Gastroesophageal sphincter (tissue), 4 donors: ENCODE measurements at places on chromosomes 13 and 19.
A peak's percentile ranks its signal among the peaks of the same experiment; 100 is the strongest.

- no peak for ATAC-seq
Observed at GRCh38 chr19:12272980-12273901, 21.4 kb downstream of the ZNF44 start.

DNA sequence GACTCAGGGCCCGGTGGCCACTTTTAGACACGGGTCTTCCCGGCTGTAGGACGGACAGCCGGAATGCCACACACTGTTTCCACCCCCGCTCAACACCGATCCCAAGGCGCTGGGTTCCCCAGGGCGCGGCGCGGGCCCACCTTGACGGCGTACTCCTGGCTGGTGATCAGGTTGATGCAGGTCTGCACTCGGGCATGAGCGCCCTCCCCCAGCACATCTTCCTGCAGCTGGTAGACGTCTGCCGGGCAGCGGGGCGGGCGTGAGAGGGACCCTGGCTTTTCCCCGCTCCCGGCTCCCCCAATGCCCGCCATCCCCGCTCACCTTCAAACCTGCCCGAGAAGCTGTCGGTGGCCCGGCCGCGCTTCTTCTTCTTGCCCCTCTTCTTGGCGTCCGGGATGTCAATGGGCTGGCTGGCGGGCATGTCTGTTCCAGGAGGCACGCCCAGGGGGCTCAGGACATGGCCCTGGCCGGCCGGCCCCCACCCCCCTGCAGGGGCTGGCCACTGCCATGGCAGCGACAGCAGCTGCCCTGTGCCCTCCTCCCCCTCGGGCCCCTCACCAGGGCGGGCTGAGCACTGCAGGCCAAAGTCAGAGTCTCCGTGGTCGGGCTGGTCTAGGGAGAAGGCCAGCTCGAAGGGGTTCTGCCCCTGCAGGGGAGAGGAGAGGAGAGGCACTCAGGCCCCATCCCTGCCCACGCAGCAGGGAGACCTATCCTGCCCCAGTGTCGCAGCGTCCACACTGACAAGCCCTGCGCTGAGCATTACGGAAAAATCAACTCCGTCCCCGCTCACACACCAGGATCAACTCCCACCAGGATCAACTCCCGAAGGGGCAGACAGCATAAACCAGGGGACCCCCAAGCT lies 4.8 kb downstream of the MKNK2 start:
- no peak for ATAC-seq

- no peak for ATAC-seq
Observed at GRCh38 chr13:113839536-113840204, 24.2 kb downstream of the GAS6 start.

GRCh38 chr13:23380534-23380933 lies 53.0 kb downstream of the SACS start:
- ATAC-seq, result no peak

- no peak for ATAC-seq
Observed at GRCh38 chr13:87172166-87172835, 498.9 kb upstream of the SLITRK5 start.

DNA sequence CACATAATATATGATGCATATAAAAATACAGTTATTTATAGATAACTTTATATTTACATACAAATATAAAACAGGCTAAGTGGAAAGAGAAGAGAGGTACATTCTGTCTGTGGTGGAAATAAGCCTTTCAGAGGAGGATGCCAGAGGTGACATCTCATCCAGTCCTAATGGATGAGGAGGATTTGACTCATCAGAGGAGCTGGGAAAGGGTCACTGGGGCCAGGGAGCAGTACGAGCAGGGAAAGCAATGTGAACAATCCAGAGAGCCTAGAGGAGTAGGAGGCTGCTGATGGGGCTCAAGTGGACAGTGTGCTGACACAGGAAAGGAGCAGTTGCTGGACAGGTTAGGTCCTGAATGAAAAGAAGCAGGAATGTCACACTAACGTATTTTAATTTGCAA lies 18.6 kb downstream of the NALCN start:
- no peak for ATAC-seq

DNA sequence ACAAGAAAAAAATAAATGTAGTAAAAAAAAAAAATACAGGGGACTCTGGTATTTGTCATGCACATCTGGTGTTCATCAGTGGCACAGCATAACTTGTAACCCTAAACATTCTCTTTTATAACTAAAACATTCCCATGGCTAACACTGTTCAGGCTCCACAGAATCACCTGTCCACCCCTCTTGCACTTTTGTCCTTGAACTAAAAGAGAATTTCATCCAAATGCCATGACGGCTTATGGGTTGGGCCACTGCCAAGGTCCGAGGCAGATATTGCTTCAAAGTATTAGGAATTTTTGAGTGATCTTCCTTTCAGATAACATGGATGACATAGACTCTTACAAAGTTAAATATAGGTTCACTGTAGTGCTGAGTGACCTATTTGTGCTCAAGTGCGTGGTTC lies 25.7 kb upstream of the SERP2 start:
- ATAC-seq, result no peak

GRCh38 chr19:18445262-18445948 lies 7.5 kb upstream of the ISYNA1 start:
- no peak for ATAC-seq

- no peak for ATAC-seq
Observed at GRCh38 chr13:51237887-51238286, 15.7 kb downstream of the FAM124A start.

GRCh38 chr19:40692212-40692551 lies 1.7 kb upstream of the NUMBL start:
- ATAC-seq, result no peak

GRCh38 chr13:113157929-113158747 lies at the start of gene PROZ:
TSS of gene PROZ (plus strand) at chr13:113158648. CDS start at chr13:113158661, 13 bp downstream.
- no peak for ATAC-seq

DNA sequence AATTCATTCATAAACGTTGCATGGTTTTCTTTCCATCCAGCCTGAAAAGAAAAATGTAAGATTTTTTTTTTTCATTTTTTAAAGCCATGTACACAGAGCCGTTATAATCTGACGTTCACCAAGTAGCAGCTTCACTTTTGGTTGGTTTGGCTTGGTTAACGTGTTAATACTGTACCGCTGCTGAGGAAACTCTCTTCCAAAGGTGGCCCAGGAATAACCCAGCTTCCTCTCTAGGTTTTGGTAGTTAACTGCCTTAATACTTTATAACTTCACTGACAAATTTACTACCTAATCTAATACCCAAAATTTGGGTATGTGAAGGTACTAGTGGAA lies 1.7 kb downstream of the INTS6 start:
- no peak for ATAC-seq

DNA sequence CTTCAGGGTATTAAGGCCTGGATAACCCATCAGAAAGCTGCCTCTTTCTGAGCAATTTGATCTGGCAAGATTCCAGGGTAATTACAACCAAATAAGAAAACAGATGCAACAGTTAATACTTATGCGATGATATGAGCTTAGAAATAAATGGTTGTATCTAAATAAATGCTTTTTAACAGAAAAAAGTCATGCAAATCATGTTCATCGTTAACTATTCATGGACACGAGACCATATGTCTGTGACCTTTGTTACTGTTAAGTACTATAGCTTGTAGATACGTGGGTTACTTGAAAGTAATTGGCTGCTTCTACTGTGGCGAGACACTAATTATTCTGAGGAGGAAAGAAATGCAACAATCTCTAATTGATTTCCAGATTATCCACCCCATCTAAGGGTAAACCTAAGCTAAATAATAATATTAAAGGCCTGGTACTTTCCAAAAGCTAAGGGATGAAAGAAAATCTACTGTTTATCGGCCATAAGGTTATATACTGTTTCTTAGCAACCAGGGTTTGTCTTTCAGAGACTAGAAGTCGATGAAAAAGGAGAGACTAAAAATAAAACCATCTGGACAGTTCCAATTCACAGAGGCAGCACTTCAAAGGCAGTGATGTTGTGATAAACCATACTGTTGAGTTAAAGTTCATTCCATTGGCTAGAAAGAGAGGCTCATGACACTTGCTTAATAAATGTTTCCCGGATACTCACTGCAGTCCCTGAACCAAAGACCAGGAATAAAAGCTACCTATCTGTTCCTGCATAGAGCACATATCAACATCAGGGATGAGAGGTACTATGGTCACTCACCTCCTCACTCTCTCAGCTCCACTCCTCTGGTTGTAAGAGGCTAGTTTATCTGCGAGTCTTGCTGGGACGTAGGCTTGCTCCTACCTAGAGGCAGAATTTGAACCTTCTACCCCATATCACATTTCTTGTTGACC lies 1.5 kb downstream of the EPSTI1 start:
- ATAC-seq, result no peak

- peak; percentile 50 for ATAC-seq
Observed at GRCh38 chr19:42095814-42096230, 19.9 kb downstream of the ZNF574 start.

DNA sequence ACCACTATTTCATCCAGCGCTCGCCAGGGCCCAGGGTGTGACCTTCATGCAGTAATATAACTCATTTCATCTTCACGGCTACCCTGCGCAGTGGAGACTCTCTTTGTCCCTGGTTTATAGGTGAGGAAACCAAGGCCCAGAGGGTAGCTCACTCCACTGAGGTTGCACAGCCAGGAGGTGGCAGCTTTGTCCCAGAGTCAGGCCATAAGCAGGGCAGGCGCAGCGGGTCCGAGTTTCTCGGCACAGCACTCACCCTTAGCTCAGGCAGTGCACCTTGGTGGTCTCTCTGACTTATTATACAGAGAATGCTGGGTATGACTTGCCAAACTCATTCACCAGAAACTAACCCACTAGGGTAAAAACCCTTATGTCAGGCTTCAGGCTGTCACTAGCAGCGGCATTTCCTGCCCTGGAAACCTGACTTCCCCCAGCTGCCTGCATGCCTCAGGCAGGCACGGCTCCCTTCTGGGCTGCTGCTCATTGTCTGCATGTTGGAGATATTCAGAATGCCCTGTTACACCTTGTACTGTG lies 24.5 kb downstream of the PPP5C start:
- no peak for ATAC-seq

- ATAC-seq, result no peak
Observed at GRCh38 chr19:51094696-51095279, 12.1 kb upstream of the KLK14 start.

DNA sequence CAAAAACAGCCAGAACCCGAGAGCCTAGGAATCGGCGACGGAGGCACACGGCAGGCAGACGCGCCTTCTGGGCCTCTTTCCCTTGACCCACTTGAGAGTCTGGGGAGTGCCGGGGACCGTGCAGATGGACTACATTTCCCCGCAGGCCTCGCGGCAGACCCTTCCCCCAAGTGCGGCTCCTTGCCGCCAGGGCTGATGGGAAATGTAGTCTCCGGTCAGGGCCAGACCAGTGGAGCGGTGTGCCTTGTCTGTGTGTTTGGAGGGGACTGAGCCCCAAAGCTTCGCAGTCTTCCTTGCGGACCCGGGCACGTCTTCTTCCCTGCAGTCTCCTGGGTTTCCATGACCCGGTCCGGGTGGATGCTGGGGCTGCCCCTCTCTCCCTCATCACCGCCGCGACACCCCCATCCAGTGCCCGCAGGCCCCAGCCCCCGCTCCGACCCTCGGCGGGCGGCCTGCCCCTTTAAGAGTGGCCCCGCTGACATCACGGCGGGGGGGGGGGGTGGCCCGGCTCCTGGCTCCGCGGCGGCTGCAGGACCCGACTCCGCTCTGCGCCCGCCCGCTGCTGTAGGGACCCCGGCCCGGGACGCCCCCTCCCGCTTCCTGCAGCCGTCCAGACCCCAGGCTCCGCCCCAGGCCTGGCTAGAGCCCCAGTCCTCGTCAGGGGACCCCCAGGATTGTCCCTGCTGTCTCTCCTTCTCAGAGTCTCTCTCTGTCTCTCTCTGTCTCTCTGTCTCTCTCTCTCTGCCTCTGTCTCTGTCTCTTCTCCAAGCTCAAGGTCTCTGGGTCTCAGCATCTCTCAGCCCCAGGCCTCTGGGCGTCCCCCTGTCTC lies 758 bp upstream of the CACNG7 start:
- ATAC-seq, result peak; percentile 32

DNA sequence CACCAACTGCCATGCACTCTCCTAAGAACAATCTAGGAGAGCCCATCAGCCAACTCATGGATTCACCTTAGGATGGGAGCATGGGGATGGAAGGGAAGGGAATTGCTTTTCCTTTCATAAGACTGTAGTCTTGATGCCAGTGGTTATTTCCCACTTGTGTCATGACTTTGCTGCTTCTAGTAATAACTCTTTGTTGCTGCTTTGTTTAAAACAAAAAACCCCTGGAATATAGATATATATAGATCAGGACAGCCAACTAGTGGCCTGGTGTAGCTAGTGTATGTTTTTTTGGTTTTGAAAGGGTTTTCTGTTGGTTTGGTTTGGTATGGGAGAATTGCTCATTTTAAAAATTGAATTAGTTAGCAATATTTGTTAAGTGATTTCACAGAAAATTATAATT lies 39.3 kb upstream of the KCTD4 start:
- no peak for ATAC-seq

DNA sequence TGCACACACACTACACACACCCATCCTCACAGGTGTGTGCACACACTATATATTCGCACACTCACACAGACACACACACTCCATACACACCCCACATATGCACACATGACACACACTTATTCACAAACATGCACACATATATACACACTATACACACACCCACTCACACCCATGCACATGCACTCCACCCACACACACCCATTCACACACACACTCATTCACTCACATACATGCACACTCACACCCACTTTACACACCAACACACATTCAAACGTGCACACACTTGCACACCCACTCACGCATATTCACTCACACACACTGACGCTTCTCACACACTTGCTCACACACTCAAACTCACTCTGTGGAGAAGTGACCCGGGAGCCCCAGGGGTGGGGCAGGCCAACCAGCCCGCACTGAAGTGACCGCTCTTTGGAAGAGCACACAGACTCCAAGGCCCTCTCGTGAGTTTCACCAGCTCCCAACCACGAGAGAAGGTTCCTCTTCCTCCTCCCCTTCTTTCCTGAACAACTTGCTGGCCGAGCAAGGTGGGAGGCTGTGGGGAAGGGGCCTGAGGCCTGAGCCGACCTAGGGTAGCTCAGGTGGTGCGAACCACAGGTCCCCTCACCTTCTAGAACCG lies 86.1 kb upstream of the TM9SF2 start:
- peak; percentile 43 for ATAC-seq

- no peak for ATAC-seq
Observed at GRCh38 chr19:17755977-17756670, 4.8 kb downstream of the FCHO1 start.
